Karpas-422 (cell line): ENCODE measurements at places on chromosomes 12 and 14. TPM values are rescaled to one million over a fixed set of nuclear protein-coding genes. Genes with fewer than 3 reads are reported as not detected.

The SERPINA5 gene
- not detected in 2 replicates for total RNA-seq

The DIO3 gene
- total RNA-seq: not detected in 2 replicates

DNA sequence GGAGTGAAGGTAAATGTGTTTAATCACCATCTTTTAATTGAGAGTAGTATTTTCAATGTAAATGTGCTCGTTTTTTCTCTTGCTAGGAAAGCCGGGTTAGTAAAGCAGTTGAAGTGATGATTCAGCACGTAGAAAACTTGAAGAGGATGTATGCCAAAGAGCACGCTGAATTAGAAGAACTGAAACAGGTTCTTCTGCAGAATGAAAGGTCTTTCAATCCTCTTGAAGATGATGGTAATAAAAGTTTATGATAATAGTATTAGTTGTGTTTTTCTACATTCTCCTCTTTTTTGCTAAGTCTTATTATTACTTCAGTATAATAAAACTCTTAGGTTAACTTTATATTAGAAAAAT is 93.9 kb downstream of the DNAI7 start:
- H3K36me3 ChIP-seq: peaks cover 90% of the 10 kb centered on the region
- no peaks in the 10 kb centered on the region for H3K27me3 ChIP-seq
- no peak for DNase-seq
- no peaks in the 10 kb centered on the region for H3K4me1 ChIP-seq
- no peak overlapping the region for H3K27ac ChIP-seq

- H3K27ac ChIP-seq: no peak overlapping the region
- no peaks in the 10 kb centered on the region for H3K27me3 ChIP-seq
- H3K4me3 ChIP-seq: no peak overlapping the region
These were observed 48.7 kb upstream of the CDKN3 start for GRCh38 chr14:54348001-54348611.

- H3K27me3 ChIP-seq: no peaks in the 10 kb centered on the region
- no peak overlapping the region for H3K4me3 ChIP-seq
- DNase-seq: no peak
- H3K27ac ChIP-seq: no peak overlapping the region
These were observed 175.3 kb upstream of the AVPR1A start for GRCh38 chr12:63326260-63326659.

DNA sequence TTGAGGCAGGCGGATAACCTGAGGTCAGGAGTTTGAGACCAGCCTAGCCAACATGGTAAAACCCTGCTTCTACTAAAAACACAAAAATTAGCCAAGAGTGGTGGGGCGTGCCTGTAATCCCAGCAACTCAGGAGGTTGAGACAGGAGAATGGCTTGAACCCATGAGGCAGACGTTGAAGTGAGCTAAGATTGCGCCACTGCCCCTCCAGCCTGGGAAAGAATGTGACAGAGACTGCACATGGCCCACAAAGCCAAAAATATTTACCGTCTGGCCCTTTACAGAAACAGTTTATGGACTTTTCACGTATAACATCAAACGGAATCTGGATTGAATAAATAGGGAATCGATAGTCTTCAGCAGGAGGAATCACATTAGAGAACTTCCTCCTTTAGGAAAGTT is 3.5 kb downstream of the RSRC2 start:
- H3K27ac ChIP-seq: no peak overlapping the region
- H3K4me3 ChIP-seq: no peak overlapping the region
- H3K4me1 ChIP-seq: peaks cover 30% of the 10 kb centered on the region
- peaks cover 68% of the 10 kb centered on the region for H3K36me3 ChIP-seq
- no peak for DNase-seq

GRCh38 chr14:55724736-55725135 is 144.7 kb downstream of the KTN1 start:
- H3K27me3 ChIP-seq: no peaks in the 10 kb centered on the region
- H3K36me3 ChIP-seq: no peaks in the 10 kb centered on the region
- no peak overlapping the region for H3K4me3 ChIP-seq
- H3K27ac ChIP-seq: no peak overlapping the region
- H3K4me1 ChIP-seq: no peaks in the 10 kb centered on the region

The KLHDC1 gene
- 1.5 and 1.7 TPM in 2 replicates for total RNA-seq

DNA sequence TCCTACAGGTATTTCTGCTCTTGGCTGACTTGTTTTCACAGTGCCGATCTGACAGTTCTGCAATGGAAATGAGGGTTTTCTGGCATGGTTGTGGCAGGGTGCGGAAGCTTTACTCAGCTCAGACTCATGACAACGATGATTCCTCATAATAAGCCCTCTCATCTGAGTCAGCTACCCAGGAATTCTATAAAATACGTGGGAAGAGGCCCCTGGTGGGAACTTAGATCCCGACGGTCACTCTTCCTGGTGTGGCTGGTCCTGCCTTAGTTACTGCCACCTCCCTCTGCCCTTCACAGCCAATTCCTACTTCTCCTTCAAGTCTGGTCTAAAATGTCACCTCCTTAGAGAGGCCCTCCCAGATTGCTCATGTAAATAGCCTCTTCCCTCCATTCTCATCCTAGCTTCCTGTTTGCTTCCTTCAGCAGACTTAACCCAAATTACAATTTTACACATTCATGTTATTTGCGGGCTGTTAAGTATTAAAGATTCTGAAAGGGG is 104.2 kb upstream of the MAP1LC3B2 start:
- no peak overlapping the region for H3K27ac ChIP-seq
- DNase-seq: peak; percentile 34
- no peak overlapping the region for H3K4me3 ChIP-seq
- H3K4me1 ChIP-seq: peaks cover 12% of the 10 kb centered on the region
- H3K36me3 ChIP-seq: no peaks in the 10 kb centered on the region

DNA sequence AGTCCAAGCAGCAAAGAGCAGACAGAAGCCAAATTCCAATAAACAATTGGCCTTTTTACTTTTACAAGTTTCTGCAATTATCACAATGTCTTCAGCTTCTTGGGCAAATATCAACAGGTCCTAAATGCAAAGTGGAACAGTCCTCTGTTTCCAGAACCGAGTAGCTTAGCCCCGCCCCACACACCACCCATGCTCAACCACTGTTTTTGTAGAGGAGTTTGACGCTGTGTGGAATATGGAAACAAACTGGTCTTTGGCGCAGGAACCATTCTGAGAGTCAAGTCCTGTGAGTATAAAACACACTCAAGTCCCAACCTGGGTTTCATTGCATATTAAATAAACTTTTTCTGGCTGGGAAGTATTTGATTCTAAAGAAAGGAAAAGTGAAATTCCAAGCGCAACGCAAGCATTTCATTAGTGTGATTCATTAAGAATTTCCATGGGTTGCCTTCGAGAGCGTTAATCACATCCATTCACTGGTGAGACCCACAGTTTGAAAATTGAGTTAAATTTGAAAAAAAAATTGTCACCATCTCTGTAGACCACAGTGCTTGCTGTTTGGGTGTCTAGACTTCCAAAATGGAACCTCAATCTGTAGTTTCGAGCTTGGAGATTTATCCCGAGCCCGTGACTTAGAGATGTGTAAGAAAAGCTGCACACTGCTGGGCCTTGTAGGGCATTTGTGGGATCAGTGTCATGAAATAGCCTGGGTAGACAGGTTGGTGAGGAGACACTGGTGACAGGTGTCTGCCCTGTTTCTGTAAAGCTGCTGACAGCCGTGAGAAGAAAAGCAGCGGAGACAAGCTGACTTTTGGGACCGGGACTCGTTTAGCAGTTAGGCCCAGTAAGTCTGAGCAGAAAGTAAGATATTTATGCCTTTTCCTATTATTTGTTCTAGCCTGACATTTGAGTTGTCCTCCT is 96.1 kb downstream of the DAD1 start:
- DNase-seq: no peak
- H3K27ac ChIP-seq: no peak overlapping the region
- H3K4me1 ChIP-seq: peaks cover 9% of the 10 kb centered on the region
- H3K4me3 ChIP-seq: no peak overlapping the region

GRCh38 chr12:11662369-11662768 is 12.9 kb downstream of the ETV6 start:
- no peaks in the 10 kb centered on the region for H3K4me1 ChIP-seq
- H3K36me3 ChIP-seq: no peaks in the 10 kb centered on the region
- H3K27me3 ChIP-seq: no peaks in the 10 kb centered on the region
- H3K27ac ChIP-seq: no peak overlapping the region
- DNase-seq: no peak

The BAZ1A gene
- 63.7 and 136 TPM in 2 replicates for total RNA-seq

- H3K27ac ChIP-seq: no peak overlapping the region
- no peaks in the 10 kb centered on the region for H3K27me3 ChIP-seq
- no peaks in the 10 kb centered on the region for H3K36me3 ChIP-seq
These were observed 20.0 kb upstream of the RNF34 start for GRCh38 chr12:121379945-121380344.

The BATF gene
- total RNA-seq: not detected in 2 replicates

DNA sequence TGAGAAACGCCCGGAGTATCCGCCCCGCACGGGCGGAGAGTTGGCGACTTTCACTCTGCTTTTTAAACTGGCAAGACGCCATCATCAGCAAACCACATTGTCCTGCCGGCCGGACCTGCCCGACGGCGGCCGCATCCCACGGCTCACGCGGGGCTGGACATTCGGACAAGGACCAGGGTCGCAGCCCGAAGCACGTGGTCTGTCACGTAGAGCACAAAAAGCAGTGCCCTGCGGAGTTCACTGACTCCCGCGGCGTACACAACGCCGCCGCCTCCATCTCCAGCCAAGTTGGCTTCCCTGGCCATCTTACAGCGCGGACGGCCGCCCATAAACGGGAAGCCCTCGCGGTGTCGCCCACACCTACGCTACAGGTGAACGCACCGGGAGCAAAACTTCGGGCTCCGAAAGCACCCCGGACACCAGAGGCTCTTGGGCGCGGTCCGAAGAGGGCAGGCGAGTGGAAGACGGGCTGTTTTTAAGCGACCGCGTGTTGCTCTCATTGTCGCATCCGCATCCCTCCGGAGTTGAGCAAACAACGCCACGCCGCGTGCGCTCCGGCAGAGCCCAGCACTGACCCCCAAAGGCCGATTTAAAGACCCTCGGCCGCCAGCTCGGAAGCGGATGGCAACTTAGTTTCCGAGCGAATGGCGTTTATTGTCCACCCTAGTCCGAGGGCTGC is 966 bp downstream of the SINHCAF start:
- H3K27me3 ChIP-seq: no peaks in the 10 kb centered on the region
- H3K4me3 ChIP-seq: peak overlapping the region; percentile 100
- H3K27ac ChIP-seq: peak overlapping the region; percentile 65
- peak; percentile 75 for DNase-seq
- peaks cover 4% of the 10 kb centered on the region for H3K36me3 ChIP-seq

DNA sequence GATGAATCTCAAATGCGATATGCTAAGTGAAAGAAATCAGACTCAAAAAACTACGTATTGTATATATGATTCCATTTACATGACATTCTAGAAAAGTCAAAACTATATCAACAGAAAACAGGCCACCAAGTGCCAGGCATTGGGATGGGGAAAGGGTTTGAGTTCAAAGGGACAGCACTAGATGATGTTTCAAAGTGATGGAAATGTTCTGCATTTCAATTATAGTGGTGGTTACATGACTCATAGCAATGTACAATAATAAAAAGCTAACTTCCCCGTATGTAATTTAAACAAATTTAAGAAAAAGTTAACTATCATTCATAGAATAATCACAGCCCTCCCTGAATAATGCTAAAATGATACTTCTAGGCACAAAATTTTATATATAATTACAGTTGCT is 13.5 kb downstream of the HECTD1 start:
- no peak overlapping the region for H3K27ac ChIP-seq
- no peak for DNase-seq
- peaks cover 34% of the 10 kb centered on the region; the same call in 1 of the 2 replicates for H3K36me3 ChIP-seq
- no peaks in the 10 kb centered on the region for H3K4me1 ChIP-seq
- no peaks in the 10 kb centered on the region for H3K27me3 ChIP-seq
- no peak overlapping the region for H3K4me3 ChIP-seq

The CD163L1 gene
- total RNA-seq: 19.4 and 34.4 TPM in 2 replicates

The VCPKMT gene
- 8.7 and 25.6 TPM in 2 replicates for total RNA-seq

The ENDOU gene
- 1.2 and 10.7 TPM in 2 replicates for total RNA-seq

The EML5 gene
- 0.37 and 0.79 TPM in 2 replicates for total RNA-seq

The KCNH3 gene
- total RNA-seq: not detected in 2 replicates

The EIF2B2 gene
- total RNA-seq: 86.5 and 106 TPM in 2 replicates

The ADAM20 gene
- 1.6 and 2.7 TPM in 2 replicates for total RNA-seq

The PMEL gene
- 8.8 and 9.7 TPM in 2 replicates for total RNA-seq

The ATF7IP gene
- 32.8 and 88.4 TPM in 2 replicates for total RNA-seq
